ENCODE measurements at places on chromosomes 13 and 19. TPM values are rescaled to one million over a fixed set of nuclear protein-coding genes. Genes with fewer than 3 reads are reported as not detected.

- DNase-seq = no peak
Measured at GRCh38 chr13:28245465-28245864, 107.1 kb downstream of the PAN3 start.

GRCh38 chr13:97124915-97125809 lies 97.0 kb upstream of the MBNL2 start:
- no peak for DNase-seq

DNA sequence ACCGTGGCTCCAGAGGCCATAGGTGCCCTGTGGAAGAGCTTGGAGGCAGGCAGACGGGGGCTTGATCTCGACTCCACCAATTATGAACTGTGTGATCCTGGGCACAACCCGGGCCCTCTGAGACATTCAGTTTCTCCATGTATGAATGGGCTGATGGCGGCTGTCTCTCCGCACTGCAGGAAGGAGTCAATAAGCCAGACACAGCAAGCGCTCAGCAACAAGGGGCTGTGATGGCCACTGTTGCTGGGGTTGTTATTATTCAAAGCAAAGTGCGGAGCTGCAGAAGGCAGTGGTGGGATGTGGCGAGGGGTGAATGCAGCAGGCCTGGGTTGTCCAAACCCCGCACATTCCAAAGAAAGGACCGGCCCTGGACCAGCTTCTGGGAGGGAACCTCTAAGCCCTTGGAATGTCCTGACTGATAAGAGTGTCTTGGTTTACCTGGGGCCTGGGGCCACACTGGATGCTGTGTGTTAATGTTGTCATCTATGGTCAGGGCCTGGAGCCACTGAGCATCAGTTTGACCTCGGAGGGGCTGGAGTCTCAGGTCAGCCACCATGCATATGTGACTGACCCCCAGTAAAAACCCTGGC lies 8.3 kb downstream of the TMEM143 start:
- DNase-seq = no peak

DNA sequence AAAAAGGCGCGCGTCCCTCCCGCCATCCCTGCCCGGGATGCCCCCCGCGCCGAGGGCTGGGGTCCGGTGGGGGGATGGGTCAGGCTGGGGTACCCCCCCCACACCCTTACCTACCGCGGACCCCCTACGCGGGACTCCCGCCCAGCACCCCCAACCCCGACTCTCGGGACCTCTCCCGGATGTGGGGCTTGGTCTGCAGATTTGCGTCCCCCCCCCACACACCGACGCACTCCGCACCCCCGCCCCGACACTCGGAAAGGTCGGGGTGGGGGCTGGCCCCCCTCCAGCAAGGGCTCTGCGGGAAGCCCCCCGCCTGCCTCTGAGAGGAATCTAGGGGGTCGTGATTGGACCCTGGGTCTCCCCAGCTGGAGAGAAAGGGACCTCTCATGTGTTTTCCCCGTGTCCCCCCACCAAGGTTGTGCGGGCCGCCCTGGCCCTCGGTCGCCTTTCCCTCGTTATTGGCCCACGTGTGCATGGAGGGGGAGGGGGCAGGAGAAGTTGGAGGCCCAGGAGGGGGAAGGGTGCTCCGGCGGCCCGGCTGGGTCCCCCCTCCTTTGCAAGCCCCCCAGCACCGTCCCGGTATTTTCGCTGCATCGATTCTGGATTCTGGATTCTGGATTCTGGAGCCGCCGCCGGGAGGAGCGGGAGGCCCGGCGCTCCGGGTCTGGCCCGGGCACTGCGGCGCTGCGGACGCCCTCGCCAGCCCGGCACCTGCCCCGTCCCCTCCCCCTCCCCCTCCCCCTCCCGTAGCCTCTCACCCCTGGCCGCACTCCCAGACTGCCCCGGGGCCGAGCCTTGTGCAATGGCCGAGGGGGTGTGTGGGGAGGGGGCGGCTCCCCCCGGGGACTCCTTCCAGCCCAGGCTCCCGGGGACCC lies 607 bp downstream of the NFIC start:
- peak; percentile 56 for DNase-seq

Gene CELF5
- not detected for total RNA-seq

DNA sequence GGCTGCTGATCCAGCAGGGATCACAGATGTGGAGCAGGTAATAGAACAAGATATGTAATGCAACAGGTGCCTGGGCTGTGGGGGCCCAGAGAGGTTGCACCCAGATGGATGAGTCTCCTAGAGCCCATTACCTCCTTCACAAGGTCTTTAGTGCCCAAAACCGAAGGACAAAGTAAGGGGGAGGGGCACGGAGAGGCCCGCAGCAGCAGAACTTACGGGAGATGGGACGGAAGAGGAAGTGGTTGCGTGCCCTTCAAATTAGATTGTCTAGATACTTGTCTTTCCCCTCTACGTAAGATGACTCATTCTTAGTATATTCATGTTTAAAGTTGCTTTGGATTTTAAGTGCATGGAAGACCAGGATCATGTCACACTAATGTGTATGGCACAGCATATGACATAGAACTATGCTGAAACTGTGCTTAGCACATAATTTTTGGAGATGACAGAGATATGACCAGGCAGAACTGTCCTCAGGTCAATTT lies 5.7 kb upstream of the MRPS31 start:
- DNase-seq = no peak

Gene MYDGF
- 26.3 TPM for total RNA-seq

Gene CABP5
- not detected for total RNA-seq

Gene TCF3
- 18.4 TPM for total RNA-seq

DNA sequence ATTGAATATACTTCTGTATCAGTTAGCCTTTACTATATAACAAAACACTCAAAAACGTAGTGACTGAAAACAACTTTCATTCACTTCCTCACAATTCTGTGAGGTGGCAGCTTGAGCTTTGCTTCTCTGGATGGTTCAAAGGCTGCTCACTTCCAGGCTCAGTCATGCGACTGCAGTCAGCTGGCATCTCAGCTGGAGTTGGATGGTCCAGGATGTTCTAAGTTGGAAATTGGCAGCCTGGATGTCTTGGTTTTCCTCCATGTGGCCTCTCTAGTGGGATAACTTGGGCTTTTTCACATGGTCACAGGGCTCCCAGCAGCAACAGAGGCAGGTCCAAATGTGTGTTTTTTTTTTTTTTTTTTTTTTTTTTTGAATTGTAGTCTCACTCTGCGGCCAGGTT lies 204.4 kb downstream of the LACC1 start:
- no peak for DNase-seq

DNA sequence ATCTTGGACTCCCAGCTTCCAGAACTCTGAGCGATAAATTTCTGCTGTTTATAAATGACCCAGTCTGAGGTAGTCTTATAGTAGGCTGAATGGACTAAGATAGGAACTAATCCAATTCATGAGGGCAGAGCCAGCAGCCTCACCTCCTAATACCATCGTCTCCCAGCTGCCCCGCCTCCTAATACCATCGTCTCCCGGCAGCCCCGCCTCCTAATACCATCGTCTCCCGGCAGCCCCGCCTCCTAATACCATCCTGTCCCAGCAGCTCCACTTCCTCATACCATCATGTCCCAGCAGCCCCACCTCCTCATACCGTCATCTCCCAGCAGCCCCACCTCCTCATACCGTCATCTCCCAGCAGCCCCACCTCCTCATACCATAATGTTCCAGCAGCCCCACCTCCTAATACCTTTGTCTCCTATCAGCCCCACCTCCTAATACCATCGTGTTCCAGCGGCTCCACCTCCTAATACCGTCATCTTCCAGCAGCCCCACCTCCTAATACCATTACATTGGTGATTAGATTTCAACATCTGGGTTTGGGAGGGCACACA lies 2.4 kb upstream of the ARGLU1 start:
- peak; percentile 75 for DNase-seq

Gene PEX11G
- 1.2 TPM for total RNA-seq

- peak; percentile 71 for DNase-seq
Measured at GRCh38 chr19:32404933-32405430, 588 bp upstream of the DPY19L3 start.

DNA sequence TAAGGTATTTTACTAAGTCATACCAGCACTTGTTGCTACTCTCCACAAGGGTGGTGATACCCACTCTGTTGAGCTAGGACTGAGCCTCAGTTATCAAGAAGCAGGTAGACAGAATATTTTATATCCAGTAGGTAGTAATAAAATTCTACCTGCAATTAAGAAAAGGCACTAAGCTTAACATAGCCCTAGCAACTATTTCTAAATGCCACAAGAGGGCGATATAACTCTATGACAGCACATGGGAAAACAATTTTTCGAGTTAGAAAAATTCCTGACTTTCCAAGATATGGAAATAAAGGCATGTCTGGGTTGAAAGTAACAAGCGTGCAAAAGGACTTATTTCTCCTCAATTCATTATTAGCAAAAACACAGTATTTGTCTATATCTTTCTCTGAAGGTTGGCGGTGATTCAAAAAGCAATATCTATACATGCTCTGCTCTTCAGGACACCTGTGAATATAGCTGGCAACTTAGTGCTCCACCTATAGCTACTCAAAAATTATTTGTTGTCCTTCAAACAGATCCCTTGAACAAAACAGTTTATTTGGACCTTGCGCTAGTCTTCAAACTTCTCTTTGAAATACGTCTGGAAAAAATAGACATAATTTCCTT lies 14.7 kb downstream of the CCDC169 start:
- no peak for DNase-seq

GRCh38 chr13:48156466-48156865 lies 61.6 kb upstream of the MED4 start:
- no peak for DNase-seq

DNA sequence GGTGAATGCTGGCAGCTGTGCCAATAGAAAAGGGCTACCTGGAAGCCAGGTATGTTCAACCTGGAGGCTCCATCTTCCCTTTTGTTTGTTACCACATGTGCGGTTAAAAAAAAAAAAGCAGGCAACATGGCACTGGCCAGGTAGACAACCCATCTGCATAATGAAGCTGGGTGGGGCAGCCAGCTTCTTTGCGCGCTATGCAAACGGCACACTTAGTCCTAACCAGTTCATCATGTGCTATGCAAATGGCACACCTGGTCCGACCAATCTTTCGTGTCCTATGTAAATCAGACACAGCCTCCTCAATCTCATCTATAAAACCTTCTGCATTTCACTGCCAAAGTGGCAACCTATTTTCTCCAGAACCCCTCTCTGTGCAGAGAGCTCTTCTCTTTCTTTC lies 11.3 kb upstream of the IGSF23 start:
- no peak for DNase-seq

Gene HIPK4
- total RNA-seq = not detected

Gene KATNAL1
- 46.9 TPM for total RNA-seq

Gene ZNF835
- total RNA-seq = 4.9 TPM
